NCI-H2081 treated with DMSO at 0.1 percent for 48 hours (cell line): ENCODE measurements at places on chromosomes 7 and 10.

DNA sequence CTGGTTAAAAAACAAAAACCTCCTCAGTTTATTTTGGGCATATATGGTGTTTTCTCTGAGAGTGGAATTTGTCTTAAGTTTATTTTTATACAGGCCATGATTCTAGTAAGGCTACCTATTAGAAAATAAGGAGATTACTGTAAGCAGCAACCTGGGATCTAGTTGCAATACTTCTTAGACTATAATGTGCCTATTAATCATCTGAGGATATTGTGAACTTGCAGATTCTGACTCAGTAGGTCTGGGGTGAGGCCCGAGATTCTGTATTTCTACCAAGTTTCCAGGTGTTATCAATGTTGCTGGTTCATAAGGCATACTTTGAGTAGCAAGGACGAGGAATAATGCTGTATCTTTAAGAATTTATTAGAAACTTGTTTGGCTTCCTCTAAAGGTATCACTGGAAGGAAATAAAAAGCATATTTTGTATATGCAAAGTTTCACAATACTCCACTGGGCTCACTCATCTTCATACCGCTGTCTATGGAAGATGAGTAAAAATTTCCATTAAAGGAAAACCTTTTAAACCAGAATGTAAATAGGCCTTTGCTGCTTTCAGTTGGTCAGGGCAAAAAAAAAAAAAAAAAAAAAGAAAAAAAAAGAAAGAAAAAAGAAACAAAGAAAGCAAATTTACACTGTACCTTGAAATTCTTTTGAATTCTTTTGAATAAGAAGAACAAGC is 105.8 kb downstream of the BMPER start:
- no peak for DNase-seq

DNA sequence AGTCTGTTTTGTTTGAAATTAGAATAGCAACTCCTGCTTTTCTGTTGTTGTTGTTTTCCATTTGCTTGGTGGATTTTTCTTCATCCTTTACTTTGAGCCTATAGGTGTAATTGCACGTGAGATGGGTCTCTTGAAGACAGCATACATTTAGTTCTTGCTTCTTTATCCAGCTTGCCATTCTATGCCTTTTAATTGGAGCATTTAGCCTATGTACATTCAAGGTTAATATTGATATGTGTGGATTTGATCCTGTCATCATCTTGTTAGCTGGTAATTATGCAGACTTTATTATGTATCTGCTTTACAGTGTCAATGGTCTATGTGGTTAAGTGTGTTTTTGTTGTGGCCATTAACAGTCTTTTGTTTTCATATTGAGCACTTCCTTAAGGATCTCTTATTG is 708.9 kb upstream of the ANKRD30A start:
- no peak for DNase-seq

- DNase-seq, result no peak
Observed at GRCh38 chr10:49296382-49296781, 2.6 kb upstream of the C10orf71 start.

DNA sequence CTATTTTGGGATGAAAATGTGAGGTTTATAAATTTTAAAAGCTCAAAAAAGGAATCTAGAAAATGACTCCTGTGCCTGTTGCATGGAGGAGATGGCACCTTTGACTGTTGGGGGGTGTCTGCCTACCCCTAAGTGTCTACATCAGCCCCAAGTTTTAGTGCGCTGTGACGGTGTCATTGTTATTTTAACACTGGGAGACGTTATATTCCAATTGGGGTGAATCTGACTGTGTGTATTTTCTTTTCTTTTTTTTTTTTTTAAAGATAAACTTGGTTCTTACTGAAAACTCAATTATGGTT is 517 bp downstream of the SRGN start:
- no peak for DNase-seq

DNA sequence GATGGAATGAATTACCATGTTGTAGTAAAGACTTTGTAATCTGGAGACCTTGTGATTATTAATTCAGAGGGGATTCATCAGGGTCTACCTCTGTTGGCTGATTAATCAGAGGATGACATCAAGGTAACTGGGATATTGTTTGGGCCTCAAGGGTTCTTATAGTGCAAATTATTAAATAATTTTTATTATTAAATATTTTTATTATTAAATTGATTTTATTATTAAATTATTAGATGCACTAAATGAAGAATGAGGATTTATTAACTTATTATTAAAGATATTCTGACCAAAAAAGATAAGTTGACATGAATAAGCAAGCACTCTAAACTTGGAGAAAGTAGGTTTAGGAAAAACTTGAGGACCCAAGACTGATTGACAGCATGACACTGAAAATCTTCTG is 661.7 kb downstream of the NRG3 start:
- DNase-seq, result no peak

- DNase-seq, result no peak
Observed at GRCh38 chr10:76453332-76453731, 1021.9 kb downstream of the LRMDA start.

- no peak for DNase-seq
Observed at GRCh38 chr7:11818281-11818680, 13.7 kb downstream of the THSD7A start.

- no peak for DNase-seq
Observed at GRCh38 chr7:30254717-30255063, 29.7 kb upstream of the ZNRF2 start.

- DNase-seq, result no peak
Observed at GRCh38 chr7:132359743-132360142, 216.5 kb downstream of the PLXNA4 start.

GRCh38 chr10:1611936-1612550 is 125.3 kb downstream of the ADARB2 start:
- no peak for DNase-seq

DNA sequence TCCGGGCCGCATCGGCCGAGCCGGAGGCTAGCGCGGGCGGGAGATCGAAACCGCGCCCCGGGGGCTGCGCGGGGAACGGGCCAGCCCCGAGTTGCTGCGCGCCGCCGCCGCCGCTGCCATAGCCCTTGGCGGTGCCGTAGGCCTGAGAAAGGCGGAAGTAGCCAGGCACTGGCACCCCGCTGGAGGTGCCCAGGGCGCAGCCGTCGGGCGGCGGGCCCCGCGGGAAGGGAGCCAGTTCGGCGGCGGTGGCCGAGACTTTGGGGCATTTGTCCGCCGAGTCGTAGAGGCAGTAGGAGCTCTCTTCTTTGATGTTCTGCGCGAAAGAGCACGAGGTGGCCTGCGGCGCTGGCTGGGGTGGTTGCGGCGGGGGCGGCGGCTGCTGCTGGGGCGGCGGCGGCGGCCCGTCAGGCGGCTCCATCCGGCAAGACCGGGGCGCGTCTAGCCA is 587 bp downstream of the HOXA10 start:
- no peak for DNase-seq

- no peak for DNase-seq
Observed at GRCh38 chr10:25382029-25382810, 207.4 kb downstream of the GPR158 start.

DNA sequence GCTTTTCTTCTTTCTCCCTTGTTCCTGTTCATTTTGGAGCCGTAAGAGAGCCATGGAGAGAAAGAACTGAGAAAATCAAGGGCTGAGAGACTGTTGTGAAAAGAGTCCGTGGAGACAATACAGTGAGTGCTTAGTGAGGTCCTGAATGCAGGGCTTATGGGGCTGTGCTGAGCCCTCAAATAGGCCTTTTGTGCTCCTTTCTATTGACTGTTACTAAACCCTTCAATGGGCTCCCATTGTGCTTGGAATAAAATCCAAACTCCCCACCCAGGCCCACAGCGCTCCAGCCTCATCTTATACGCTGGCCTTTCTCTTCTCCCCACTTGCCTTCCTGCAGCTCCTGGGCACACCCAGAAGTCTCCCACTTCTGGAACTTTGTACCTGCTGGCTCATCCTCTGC is 243.1 kb upstream of the HABP2 start:
- no peak for DNase-seq

DNA sequence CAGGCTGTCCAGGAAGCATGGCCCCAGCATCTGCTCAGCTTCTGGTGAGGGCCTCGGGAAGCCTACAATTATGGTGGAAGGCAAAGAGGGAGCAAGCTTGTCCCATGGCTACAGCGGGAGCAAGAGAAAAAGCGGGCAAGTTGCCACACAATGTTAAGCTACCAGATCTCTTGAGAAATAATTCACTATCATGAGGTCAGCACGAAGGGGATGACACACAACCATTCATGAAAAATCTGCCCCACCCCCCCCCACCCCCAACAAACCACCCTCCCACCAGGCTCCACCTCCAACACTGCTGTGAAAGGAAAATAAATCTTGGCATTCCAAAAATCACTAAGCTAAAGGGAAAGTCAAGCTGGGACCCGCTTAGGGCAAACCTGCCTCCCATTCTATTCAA is 545.8 kb upstream of the NRP1 start:
- no peak for DNase-seq

DNA sequence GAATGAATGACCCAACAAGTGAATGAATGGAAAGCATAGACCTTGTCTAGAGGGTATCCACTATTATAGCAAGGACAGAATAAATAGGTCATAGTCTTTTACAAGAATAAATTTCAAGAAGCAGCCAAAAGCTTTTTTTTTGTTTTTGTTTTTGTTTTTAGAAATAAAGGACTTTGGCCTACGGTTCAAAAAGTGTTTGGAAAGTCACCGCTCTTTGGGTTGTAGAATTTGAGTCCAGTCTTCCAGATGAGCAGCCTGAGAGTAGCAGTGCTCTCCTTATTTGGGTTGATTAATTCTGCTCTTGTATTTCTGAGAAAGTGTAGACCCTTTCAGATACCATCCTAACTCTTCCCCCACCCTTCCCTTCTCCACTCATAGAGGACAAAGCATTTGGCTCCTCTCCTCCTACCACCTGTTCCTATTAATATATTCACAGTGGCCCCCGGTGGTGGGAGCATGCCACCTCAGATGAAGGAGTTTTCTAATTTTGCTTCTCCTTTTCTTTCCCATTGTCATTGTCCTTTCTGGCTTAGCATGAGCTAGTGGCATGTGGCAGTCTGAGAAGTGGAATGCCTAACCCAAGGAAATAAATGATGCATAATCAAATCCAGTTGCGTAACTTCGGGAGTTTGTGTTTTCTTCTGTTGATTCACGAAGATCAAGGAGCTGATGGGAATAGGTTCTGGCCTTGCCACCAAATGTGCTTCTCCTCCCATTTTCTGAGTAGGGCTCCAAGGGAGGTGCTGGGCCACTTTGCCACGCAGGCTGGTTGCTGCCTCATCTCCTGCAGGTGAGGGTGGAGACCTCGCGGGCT is 114.7 kb downstream of the CHN2 start:
- DNase-seq, result no peak

DNA sequence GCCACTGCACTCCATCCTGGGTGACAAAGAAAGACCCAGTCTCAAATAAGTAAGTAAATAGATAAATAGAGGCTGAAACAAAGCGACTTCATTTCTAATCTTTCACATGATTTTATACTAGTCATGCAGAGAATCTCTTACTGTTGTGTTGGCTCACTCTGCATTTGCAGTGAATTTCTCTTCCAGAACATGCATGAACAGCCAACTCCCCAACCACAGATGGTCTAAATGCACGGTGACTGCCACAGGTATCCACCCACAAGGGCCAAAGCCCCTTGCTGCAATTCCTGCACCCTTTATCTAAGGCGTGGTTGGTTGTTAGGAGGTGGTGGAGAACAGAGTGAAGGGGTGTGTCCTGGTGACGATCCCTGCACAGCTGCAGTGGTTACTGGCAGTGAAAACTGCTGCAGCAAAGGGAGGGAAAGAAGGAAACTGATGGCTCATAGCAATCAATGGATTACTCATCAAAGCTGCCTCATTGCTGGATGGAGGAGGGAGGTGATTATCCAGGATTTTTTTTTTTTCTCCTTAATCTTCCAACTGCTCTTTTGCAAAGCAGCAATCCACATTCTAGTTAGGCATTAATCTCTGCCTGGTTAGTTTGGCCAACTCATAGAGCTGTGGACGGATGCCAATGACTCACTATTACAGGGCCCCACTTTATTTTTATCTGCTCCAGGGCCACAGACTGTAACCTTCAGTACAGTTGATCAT is 50.6 kb downstream of the PRTFDC1 start:
- DNase-seq, result no peak

GRCh38 chr10:24215196-24215595 is 6.3 kb downstream of the KIAA1217 start:
- no peak for DNase-seq

DNA sequence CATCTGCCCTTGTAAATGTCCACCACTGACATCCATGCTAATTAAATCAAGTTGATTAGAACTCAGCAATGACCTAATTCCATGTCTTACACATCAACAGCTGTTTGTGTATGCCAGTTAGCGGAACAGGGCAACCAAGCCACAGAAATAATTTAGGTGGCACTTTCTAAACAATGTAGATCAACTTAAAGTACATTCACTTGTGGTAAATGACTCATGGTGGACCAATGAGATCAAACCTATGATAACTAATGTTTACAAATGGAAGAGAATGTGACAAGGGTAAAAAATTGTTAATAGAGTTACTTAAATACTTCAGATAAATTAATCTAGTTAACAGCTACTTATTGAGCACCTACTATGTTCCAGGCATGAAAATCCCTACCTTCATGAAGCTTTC is 63.1 kb upstream of the ICA1 start:
- no peak for DNase-seq

DNA sequence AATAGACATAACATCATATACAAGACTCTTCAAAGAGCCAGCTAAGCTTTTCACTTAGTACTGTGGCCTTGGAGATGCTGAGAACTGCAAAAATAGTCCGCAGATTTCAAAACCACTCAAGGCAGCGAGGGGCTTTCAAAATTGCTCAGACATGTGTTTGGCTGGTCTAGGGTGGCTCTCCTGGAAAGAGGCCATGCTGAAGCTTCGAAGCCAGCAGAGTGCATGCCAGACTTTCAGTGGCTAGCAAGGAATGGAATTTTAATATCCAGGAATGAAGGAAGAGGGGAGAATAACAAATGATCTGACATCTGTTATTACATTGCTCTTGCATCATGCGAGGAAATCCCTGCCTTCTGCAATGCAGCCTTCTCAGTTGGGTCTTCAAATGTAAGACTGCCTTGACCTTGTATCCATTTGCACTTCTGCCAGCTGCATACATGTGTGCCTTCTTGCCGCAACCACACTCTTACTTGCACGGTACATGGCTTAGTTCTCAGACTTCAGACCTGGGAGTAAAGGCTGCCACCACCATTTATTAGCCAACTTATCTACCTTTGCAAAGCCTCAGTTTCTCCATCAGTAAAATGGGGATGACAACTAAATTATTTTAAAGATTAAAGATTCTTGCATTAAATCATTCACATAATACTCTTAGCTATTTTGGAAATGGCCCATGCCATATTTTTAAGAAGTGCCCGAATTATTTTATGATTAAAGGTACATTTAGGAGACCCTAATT is 55.9 kb downstream of the ITIH5 start:
- DNase-seq, result no peak

GRCh38 chr10:103100620-103101019 is 92.5 kb downstream of the NT5C2 start:
- DNase-seq, result no peak
